ENCODE measurements at places on chromosomes 1 and 21.

- peak; percentile 34 for DNase-seq
Observed at GRCh38 chr1:244599937-244600350, 53.0 kb upstream of the DESI2 start.

- no peak for DNase-seq
Observed at GRCh38 chr1:152954436-152954835, 7.4 kb downstream of the SPRR5 start.

DNA sequence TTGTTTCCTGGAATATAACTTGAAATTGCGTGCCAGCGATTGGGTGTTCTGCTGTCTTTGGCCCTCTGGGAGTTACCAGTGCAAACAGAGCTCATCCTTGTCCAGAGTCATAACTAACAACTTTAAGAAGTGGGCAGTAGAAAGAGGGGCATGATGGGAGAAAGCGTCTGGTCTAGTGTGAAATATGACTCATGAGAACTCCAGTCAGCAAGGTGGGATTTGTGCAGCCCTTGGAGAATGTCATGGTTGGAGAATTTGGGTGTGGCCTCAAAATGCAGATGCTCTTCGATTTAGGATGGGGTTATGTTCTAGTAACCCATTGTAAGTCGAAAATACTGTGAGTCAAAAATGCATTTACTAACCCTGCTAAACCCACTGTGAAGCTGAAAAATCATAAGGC, 12.9 kb downstream of the ATP1B1 start:
- no peak for DNase-seq

- no peak for DNase-seq
Observed at GRCh38 chr1:41925712-41926111, 7.0 kb upstream of the HIVEP3 start.

- DNase-seq: no peak
Observed at GRCh38 chr1:67429011-67429527, 1.1 kb downstream of the SERBP1 start.

DNA sequence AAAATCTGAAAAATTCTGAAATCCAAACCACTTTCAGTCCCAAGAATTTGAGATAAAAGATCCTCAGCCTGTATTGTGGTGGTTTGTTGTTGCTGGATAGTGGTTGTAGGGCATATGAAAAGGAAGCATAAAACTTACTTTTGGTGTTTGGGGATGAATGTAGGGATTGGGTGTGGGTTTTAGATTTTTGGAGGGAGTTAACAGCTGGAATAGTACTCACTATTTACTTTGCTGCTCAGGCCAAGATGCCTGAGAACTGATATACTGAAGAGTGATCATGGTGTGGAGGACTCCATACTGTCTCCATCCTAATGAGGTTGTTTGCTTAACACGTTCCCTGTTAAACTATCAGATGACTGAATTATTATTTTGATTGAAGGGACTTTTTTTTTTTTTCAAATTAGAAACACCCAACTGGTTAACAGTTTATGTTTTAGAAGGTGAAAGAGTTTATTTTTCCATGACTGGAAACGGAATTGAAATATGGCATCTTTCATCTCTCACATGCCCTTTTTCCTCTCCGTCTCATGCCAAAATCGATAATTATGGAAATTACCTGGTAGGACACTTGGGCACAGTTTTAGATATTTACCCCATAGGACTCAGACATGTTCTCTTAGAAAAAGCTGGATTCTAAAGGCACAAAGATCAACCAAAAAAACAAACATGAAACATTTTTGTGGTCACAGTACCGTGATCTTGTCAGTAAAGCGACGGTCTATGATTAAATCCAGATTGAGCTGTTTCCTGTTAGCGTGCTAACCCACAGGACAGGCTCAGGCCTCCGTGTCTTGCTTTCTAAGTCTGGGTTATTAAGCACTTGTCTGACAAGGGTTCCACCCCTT, 37.3 kb downstream of the RGL1 start:
- DNase-seq: no peak

DNA sequence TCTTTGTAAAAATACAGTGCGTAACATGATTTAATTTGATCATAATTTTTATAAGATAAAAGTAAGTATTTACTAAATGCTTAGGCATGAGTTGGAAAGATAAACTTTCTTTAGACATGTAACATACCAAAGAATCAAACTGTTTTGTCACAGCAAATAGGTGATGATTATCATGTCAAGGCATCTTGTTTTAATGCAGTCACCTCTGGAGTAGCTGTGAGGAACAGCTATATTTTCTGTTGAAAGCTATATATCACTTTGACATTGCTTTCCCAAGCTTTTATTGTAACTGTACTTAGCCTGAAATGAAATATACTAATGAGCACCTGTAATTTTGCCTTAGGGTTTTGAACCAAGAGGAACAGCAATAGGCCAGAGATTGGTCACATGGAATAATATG, 151.9 kb downstream of the TLR5 start:
- DNase-seq: no peak

DNA sequence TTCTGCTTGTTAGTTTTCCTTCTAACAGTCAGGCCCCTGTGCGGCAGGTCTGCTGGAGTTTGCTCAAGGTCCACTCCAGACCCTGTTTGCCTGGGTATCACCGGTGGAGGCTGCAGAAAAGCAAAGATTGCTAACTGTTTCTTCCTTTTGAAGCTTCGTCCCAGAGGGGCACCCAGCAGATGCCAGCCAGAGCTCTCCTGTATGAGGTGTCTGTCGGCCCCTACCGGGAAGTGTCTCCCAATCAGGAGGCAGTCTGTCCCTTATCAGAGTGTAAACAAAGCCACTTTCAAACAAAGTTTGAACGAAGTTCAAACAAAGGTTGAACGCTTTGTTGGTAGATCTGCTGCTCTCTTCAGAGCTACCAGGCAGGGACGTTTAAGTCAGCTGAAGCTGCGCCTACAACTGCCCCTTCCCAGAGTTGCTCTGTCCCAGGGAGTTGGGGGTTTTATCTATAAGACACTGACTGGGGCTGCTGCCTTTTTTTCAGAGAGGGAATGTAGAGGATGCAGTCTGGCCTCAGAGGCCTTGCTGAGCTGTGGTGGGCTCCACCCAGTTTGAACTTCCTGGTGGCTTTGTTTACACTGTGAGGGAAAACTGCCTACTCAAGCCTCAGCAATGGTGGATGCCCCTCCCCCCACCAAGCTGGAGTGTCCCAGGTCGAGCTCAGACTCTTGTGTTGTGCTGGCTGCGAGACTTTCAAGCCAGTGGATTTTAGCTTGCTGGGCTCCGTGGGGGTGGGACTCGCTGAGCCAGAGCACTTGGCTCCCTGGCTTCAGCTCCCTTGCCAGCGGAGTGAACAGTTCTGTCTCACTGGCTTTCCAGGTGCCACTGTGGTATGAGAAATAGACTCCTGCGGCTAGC, 401.8 kb downstream of the SRGAP2C start:
- no peak for DNase-seq

DNA sequence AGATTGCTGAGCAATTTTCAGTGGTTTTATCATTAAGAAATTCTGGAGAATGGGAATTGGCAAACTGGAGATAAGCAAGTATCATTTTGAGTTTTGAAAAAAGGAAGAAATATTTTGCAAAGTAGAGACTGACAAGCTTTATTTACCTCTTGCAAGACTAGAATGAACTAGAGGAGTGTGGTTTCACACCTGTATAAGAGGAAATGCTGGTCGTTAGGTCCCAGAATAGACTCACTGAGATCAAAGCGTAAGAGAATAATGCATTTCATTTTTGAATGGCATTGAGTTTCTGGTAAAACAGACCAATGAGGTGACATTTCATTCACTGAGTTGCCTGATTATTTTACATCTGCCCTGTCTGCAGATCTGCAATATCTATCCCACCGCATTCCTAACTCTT, 308.1 kb downstream of the ADGRL2 start:
- no peak for DNase-seq

DNA sequence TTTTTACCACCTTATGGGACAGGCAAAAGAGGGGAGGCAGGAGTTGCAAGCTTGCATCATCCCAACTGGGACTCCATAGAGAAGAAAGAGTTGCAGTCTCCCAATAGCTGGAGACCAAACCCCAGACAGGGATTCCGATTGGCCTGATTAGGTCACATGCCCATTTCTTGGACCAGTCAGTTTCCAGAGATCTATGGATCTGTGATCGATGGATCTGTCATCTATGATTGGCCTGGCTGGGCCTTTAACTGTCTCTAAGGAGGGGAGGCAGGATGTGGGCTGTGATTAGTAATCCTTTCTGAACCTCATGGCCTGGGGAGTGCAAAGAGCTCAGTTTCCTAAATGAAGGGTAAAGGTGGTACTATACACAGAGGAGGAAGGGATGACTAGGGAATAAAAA, 252.1 kb downstream of the MATN1 start:
- no peak for DNase-seq

DNA sequence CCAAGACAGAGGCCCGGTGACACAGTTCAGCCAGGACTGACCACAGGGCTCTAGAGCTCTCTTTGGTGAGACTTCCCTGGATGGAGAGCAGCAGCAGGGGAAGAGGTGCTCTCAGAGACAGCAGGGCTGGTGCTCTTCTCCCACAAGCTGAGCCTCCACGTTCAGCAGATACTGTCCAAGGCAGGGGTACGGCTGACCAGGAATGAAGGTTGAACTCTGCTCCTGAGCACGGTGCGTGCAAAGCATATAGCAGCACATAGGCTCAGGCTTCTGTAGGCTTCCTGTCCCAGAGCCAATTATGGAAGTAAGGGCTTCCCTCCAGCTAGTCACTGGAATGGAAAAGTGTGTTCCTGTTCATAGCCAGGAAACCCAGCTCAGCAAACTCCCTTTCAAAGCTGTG, 23.9 kb downstream of the DMBX1 start:
- no peak for DNase-seq

DNA sequence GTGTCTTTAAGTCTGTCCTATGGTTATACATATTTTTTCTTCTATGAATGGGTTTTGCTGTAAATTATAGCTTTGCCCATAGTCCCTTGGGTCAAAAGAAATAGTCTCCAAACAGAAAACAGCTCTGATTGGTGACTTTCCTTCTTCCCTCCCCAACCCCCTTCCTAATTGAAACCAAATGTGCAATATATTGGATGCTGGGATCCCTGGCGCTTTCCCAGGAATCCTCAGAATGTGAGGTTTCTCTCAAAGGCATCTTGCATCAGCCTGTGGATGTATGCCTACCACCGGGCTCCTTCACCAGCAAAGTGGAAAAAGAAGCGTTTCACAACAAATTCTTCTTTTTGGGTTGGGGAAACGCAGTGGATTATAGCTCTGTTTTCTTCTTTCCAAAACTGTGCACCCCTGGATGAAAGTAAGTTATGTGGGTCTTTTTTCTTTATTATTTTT, at the start of gene DDR2:
Gene DDR2 (plus strand): TSS at position 248 of the 450 bp plus-strand sequence. CDS start 86,600 bp downstream, outside the sequence.
- DNase-seq: no peak

GRCh38 chr1:76023669-76024435, 50.7 kb upstream of the ST6GALNAC3 start:
- no peak for DNase-seq

DNA sequence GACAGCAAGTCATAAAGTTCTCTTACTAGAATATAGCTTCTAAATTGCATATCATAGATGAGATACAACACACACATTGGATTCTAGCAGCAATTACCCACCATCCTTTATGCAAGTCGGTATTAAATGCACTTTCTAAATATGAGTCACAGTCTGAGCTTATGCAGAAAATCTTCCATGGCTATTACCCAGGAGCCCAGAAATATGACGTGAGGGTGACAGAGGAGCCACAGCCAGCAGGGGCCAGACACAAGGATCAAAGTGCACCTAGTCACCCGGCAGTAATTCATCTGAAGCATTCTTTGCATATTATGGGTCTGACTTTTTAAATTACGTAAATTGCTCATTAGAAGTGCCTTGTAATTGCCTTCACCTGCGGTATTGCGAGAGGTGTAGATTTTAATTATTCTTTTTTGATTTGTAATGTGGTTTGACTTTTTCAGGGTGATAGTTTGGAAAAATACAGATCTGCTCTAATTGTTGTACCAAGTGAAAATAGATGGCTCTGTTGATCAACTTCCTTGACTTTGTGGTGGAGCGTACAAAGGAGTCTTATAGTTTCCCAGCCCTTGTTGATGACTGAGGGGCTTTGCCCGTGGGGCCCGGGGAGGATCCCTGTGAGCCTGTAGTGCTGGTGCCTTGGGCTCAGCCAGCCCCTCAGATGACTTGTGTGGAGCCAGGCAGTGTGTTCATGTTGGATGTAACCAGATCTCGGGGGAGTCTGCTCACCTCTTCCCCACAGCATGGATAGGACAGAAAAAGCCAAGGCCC, 470.0 kb upstream of the VAMP3 start:
- DNase-seq: no peak

- no peak for DNase-seq
Observed at GRCh38 chr21:37534431-37534830, 167.9 kb downstream of the DYRK1A start.

DNA sequence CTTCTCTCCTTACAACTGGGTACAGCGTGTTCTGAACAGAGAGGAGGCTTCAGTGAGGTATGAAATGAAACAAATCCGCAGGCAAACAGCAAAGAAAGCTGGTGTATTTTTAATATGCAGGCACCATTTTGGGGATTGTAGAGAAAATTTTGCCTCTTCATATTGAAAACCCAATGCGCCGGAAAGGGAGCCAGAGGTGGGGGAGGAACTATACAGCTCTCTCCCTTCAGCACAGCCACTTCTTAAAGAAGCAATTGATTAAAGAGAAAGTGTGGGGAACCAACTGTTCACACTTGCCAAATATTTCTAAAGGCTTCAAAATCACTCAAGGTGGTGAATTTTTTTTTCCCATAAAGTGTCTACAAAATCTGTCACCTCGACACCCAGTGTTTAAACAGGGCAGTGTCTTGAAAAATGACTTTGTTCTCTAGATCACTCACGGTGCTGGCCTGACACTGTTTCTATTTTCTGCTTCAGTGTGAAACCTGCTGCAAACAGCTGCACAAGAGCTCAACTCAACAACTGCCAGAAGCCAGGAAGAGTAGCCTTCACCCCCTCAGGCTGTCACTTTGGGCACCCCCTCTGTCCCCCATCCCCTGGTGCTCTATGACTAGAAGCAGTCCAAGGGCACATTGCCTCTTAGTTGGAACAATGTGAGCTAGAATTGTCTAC, 123.8 kb upstream of the CTTNBP2NL start:
- DNase-seq: no peak

GRCh38 chr1:174676856-174677255, 229.1 kb downstream of the GPR52 start:
- no peak for DNase-seq

DNA sequence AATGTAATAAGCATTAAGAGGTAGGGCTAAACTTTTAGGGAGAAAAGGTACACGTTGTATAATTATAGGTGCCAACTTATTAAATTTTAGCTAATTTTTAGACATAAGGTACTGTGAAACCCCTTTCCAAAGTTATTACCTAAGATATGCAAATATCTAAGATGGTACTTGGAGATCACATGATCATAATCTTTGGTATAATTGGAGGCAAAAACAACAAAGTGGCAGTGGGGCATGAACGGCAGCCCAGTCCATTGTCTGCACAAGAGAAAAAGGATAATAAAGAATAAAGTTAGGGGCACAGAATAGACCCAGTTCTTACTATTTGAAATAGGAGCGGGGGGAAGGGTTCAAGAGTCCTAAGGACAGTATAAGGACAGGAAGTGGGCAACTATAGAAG, 51.2 kb downstream of the DESI2 start:
- DNase-seq: no peak

Data from GM12891 (cell line).